Activated naive CD4-positive, alpha-beta T cell treated with anti-CD3 and anti-CD28 coated beads, Interleukin-2, amount 50 U/mL, for 16 hours (primary cell): ENCODE measurements at places on chromosomes 2 and 18.

- no peak for DNase-seq
Measured at GRCh38 chr2:210667711-210668110, 111.3 kb downstream of the CPS1 start.

- DNase-seq, result no peak
Measured at GRCh38 chr2:102826904-102827303, 65.1 kb downstream of the TMEM182 start.

DNA sequence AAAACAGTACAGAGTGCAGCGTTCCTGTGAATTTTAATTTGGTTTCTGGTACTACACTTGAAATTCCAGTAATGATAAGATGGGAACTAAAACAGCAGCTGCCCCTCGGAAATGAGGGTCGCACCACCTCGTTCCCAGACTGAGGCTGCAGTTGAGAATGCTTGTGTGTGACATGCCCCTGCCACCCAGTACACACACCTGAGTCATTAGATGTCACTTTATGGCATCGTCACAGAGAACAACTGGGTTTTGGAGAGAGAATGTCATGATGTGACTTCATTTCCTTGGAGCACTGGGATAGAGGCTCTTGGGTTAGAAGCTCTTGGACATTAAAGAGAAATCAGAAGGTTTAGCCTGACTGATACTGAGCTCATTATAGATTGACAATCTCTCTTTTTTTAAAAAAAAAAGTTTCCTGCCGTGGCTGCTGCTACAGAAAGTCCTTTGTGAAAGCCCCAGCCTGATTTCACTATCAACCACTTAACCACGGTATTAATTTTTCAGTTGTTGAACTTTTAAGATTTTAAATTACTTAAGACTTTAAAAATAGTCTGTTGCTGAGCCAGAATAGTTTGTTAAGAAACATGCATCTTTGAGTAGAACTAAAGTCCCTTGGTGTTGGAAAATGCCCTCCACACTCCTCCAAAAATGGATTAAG lies 24.5 kb downstream of the BCL2L11 start:
- no peak for DNase-seq

DNA sequence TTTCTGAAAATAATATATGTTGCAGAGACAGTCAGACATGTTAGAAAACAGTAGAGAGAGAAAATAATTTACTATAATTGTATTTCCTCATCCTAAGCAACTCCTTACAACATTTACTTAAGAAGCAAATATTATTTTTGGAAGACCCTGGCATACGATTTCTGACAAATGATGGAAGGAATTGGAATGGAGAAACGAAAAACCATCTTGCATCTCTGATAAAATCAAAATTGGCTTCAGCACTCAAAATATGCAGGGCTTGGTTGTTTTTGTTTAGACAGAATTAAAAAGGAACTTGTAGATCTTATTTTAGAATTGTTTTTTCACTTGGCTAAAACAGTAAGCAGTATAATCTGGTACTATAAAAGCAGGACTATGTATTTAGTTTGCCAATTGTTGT lies 88.1 kb downstream of the NRXN1 start:
- DNase-seq, result no peak

DNA sequence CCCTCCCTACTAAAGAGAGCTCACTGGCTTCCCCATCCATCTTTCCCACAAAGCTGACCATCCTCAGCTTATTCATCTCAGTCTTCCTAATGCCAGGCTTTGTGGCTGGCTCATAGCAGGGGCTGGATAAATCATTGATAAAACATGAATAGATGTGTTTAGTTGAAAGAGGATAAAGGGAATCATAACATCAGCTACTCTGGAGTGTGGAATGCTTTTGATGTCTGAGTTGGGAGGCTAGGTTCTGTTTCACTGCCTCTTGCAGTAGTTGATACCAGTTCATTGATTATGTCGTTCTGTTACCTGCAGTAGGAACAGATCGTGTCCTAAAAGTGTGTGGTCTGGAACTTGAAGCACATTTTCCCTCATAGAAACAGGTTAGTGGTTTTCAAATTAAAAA lies 66.3 kb upstream of the HK2 start:
- no peak for DNase-seq

GRCh38 chr18:38243291-38243690 lies 677.7 kb upstream of the CELF4 start:
- no peak for DNase-seq

- no peak for DNase-seq
Measured at GRCh38 chr2:160474319-160474645, 19.3 kb downstream of the RBMS1 start.

GRCh38 chr2:62578803-62579640 lies 73.0 kb upstream of the TMEM17 start:
- no peak for DNase-seq

DNA sequence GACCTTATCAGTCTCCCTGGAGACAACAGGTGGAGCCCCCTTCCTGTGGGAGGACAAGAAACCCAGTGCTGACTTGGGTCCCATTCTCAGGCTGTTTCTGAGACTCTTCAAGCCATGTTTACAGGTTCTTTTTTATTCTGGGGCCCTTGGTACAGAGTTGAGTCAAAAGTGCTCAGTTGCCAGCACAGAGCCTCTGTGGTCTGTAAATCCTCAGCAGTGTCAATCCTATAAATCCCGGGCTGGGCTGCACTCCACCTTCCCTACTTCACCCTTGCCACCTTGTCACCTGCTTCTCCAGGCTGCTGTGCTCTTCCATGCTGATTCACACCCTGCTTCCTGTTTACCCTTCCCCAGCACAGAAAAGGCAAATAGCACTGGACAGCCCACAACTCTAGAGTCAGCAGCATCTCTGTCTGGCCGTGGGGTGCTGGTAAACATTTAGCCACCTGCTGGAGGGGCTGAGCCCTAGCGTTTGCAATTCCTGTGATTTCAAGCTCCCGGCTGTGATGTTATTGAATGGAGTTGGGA lies 74.7 kb downstream of the TNFRSF11A start:
- no peak for DNase-seq

DNA sequence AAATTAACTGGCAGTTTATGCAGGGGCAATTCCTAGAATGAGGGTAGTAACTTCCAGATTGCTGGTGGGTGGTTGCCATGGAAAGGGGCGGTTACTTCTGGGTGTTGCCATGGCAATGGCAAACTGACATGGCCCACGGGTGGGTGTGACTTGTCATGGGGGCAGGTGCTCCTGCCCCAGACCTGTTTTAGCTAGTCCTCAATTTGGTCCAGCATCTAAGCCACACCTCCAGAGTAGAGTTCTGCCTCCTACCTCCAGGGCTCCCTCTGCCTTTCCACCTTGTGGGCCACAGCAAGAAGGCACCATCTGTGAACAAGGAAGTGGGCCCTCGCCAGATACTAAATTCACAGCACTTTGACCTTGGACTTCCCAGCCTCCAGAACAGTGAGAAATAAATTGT lies 148.7 kb downstream of the TFCP2L1 start:
- DNase-seq, result no peak

DNA sequence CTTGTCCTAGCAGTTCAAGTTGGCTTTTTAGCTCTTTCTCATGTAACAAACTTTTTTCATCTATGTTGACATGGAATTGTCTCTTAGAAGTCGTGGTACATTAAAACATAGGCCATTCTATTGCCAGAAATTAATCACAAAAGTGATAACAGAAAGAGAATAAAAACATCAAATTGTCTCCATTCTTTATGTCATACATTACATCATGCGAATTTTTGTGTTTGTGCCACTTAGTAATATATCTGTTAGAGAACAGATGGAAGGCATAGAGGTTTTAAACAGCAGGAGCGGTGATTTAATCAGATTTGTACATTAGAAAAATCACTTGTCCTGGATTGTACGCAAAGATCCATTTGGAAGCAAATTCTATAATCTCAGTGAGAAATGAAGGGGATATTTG lies 136.5 kb upstream of the CDH20 start:
- no peak for DNase-seq

DNA sequence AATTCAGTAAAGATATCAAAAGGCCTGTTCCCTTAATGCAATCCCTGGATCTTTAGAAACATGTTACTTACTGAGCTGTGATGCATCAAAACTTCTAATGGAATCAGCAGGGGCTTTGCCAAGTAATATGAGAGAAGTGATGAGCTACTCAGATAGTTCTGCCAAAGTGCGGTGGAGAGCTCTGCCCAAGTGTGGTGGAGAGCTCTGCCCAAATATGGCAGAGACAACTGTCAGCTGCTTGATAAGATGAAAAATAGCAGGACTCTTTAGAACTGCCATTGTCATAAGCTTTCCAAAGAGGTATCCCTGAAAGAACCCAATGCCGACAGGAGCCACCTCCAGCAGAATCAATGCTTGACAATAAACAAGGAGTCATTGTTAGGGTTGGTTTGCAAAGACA lies 167.9 kb upstream of the SLC39A10 start:
- no peak for DNase-seq

GRCh38 chr18:48021273-48021914 lies 90.9 kb upstream of the SMAD2 start:
- DNase-seq, result no peak

DNA sequence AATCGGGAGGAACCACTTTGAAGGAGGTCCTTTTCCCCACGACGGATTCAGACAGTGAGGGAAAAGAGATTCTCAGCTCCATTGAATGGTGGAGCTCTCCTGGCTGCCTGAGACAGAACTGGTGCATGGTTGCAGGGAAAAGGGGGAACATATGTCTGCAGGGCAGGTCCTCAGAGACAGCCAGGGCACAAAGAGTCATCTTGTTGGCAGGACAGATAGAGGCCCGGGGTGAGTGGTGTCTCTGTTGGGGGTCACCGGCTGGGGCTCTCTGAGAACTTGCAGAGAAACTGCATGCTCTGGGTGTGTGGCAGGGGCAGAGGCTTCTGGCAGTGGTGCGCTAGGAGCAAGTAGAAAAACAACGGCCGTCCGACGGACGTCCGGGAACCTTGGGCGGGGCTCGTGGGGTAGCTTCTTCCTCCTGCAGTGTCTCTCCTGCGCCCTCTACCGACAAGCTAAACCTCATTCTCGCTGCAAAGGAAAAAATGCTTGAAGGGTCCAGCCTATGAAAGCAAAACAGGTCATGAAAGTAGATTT lies 94.3 kb downstream of the CDCA7 start:
- DNase-seq, result peak; percentile 50

DNA sequence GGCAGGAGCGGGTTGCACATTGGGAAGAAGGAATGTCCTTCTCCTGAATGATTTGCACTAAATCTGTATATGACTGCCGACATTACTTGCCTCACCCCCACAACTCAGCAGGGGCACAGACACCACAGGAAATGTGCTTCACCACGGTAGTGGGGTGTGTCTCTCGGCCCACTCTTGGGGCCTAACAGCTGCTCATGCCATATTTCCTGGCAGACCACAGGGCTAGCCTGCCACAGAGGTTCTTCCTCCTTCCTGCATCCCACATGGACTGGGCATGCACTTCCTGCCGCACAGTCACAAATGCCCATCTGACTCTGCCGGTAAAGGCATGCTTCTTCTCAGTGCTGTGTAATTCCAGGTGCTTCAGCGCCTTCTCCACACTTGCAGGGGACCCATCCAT lies 10.3 kb upstream of the PAPOLG start:
- no peak for DNase-seq

GRCh38 chr18:77777163-77777562 lies 527.5 kb downstream of the GALR1 start:
- no peak for DNase-seq

DNA sequence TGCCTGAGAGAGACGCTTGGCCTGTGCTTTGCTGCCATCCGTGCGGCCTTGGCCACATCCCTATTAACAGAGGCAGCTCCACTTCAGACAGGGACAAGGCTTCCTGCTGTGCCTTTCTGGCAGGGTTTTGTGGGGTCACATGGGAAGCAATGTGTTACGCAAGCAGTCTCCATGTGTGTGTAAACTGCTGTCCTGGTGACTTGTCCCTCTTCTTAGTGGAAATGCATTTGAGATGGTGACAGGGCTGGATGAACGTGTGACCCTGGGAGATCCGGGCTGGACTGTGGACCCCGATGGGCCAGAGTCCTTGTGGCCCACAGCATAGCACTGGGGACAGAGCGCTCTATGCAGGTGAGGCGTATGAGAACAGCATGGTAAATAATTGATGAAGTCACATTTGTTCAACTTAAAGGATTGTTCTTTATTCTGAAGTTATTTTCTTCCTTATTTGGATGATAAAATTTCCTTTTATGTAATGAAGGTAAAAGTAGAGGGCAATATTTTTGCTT lies 23.2 kb downstream of the ASB1 start:
- DNase-seq, result no peak

GRCh38 chr2:189515264-189515663 lies 65.3 kb downstream of the SLC40A1 start:
- no peak for DNase-seq

GRCh38 chr2:197171582-197171981 lies 139.0 kb downstream of the ANKRD44 start:
- no peak for DNase-seq

GRCh38 chr2:144248350-144249034 lies 271.4 kb downstream of the ZEB2 start:
- DNase-seq, result no peak

DNA sequence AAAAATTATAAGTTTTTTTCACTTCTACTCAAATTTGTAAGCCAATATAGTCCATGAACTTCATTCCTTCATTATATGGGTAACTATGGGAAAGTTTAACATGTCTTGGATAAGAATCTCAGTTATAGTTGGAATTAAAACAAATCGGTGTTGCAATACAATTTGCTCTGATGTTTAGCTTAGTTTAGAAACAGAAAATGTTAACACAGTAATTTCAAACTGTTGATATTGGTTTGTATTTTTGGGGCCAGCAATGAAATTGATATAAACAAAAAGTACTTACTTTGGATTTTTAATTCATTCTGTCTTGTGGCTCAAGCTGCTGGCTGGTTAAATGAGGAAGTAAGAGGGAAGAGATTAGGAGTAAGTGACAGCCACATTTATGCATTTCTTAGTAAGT lies 368.5 kb upstream of the NT5C1B start:
- DNase-seq, result no peak

GRCh38 chr2:182319556-182320505 lies 107.0 kb downstream of the PDE1A start:
- no peak for DNase-seq

DNA sequence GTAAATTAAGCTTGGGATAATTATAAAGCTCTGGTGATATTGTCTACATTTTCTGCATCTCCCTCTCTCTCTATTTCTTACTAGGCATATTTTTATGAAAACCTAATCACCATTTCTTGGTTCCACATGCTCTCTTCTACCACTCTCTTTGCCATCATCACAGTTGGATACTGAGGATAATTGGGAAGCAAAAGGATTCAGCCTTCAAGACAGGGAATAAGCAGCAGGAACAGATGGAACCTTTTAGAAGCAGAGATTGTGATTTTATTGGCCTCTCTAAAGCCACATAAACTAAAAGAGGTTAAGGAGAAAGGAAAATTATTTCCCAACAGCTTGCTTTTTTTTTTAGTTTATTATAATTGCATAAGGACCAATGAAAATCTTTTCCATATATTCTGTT lies 226.3 kb upstream of the SPHKAP start:
- no peak for DNase-seq

GRCh38 chr2:181772334-181772733 lies 92.0 kb upstream of the NEUROD1 start:
- no peak for DNase-seq

GRCh38 chr2:68411397-68412126 lies 46.5 kb downstream of the PLEK start:
- no peak for DNase-seq
